ENCODE measurements at places on chromosomes 4 and X.

- no peak for DNase-seq
Measured at GRCh38 chrX:40931921-40932320, 153.3 kb upstream of the USP9X start.

GRCh38 chr4:629915-630641 lies 4.7 kb downstream of the PDE6B start:
- no peak for DNase-seq

GRCh38 chrX:129638917-129639316 lies 15.8 kb downstream of the APLN start:
- DNase-seq = no peak

- no peak for DNase-seq
Measured at GRCh38 chr4:7738458-7739076, 201.1 kb downstream of the AFAP1 start.

DNA sequence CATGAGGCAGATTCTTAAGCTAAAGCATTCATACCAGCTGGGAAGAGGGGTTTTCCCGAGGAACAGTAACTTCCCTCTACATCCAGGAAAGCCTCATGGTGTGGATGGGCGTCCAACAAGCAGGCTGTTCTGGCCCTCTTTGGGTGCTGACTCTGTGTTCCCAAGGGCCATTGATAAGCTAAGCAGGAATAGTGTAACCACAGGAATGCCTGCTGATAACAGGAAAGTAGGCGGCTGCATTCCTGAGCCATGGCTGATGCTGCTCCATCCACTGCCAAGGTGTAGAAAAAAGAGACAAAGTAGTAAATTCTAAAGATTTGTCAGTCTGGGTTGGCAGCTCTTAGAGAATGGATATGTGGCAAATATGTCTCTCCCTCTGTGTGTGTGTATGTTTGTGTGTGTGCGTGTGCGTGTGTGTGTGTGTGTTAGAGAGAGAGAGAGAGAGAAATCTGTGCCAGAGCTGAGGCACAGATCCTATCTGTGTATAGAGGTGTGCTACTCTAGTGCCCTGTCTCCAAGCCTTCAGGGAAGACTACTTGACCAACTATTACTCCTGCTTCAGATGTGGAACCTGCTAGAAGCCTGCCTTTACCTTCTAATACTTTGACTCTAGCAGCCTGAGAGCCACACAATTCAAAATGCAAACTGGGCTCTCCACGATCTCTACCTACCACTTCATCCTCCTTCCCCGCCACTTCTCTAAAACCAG lies 353.1 kb upstream of the NR3C2 start:
- no peak for DNase-seq

GRCh38 chr4:89294573-89295269 lies 12.9 kb downstream of the GPRIN3 start:
- no peak for DNase-seq

DNA sequence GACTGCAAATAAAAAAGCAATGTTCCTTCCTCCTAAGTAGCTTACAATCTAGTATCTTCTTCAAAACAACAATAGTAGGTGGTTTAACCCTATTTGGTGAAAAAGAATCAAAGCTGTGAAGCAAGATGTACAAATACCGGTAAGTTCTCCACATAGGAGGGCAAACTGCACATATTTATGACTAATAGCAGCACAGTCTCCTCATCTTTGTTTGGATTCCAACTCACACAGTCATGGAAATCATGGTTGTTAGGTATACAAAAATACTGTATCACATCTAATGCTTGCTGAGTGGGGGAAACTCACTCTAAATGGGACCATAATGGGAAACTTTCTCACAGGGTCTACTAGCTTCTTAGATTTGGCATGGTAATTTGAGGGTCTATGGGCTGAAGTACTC lies 597.2 kb downstream of the INPP4B start:
- no peak for DNase-seq

- no peak for DNase-seq
Measured at GRCh38 chr4:180190382-180190781, 2052.8 kb upstream of the TENM3 start.

- no peak for DNase-seq
Measured at GRCh38 chrX:54492340-54492739, 3.7 kb downstream of the FGD1 start.

GRCh38 chr4:5797866-5798265 lies 86.9 kb downstream of the EVC start:
- no peak for DNase-seq

DNA sequence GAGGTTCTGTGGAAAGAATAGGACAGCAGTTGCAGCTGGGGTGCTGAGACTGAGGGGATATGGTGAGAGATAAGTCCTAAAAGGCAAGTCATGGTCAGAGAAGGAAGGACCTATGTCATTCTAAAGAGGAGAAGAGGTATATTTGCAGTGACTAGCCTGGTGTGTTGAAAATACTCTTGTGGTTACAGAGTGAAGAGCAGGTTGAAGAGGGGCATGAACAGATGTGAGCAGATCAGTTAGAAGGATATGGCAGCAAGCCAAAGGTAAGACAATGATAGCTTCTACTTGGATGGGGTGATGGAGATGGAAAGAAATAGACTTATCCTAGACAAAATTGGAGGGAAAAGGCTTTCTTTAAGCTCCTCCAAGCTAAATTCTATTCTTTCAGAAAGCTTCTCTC lies 469.8 kb upstream of the CPEB2 start:
- no peak for DNase-seq

- no peak for DNase-seq
Measured at GRCh38 chr4:3674479-3674851, 91.7 kb upstream of the ADRA2C start.

- DNase-seq = no peak
Measured at GRCh38 chrX:97938706-97939105, 1055.0 kb downstream of the RPA4 start.

DNA sequence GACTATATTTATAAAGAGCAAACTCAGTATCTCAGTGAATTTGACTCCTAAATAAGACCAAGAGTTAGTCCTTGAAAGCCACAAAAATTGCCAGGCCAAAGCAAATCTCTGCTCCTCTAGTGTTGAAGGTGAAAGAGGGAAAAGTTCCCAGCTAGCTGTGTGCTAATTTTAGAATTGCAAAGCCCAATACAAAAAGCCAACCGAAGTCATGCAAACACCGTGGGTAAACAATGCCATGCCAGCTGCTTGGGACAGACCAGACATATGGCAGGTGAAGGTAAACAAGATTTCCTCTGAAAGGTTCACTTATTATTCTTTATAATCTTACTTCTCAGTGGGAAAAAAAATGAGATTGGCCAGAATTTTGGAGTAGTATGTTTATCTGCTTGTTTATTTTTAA lies 80.5 kb upstream of the LNX1 start:
- DNase-seq = no peak

GRCh38 chr4:22986262-22986661 lies 293.5 kb downstream of the GBA3 start:
- no peak for DNase-seq

DNA sequence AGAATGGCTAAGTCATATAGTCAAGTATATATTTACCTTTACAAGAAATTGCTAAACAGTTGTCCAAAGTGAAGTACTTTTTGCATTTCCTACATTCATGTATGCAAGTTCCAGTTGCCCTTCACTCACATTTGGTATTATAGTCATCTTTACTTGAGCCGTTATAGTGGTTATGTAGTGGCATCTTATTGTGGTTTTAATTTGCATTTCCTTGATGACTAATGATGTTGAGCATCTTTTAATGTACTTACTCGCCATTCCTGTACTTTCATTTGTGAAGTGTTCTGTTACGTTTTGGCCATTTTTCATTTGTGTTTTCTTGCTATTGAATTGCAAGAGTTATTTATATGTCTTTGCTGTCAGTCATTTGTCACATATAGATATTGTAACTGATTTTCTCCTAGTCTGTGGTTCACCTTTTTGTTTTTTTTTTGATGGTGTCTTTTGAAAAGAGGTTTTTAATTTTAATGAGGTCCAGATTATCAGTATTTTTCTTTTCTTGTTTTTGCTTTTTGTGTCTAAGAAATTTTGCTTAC lies 27.6 kb downstream of the ARFIP1 start:
- DNase-seq = no peak

DNA sequence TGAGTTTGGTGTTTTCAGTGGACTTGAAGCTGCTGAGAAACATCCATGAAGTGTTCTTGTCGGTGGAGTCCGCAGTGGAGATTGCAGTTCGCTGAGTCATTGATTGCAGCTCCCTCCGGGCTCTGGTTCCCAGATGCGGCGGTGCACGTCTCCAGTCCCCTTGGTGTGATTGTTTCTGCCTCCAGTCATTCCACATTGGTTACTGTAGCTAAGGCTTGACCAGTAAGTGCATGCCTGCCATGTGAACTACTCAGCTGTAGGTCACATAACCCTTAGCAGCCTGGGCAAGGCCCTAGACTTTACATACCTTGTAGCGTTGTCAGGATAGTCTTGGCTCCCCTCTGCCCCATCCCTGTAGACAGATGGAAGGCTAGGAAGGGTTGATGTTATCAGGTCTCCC lies 53.8 kb upstream of the CLCN4 start:
- DNase-seq = no peak

DNA sequence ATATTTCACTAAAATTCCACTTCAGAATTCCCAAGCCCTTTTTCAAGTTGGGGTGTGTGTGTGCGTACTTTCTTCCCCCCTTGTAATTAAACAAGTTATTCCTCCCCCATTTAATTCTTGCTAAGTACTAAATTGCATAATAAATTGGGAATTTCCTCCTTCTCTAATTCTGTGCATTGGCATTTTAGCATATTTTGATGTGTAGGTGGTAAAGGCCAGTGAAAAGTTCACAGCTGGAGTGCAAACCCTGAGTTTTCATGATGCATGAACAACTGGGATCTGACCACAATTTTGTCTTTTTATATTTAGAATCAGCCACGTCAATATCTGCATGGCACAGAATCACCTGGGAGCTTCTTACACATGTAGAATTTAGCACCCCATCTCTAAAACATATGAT lies 18.5 kb downstream of the ANXA3 start:
- no peak for DNase-seq

DNA sequence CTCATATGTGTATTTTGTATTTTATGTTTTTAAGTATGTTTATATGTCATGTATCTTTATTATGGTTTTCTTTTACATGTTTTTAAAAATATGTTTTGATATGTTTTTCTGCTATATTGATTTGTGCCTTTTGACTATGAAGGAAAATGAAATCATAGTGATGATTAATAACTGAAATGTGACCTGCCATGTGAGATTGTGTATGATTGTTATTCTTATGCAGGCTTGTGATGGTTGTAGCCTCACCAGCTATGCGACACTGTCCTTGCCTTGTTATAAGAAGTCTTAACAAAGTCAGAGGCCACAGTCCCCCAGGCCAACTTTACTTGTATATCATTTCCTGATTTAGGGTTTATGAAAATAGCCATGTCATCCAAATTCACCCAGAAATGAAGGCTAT lies 83.2 kb downstream of the TMEM131L start:
- DNase-seq = no peak

GRCh38 chr4:87007528-87008446 lies 73.0 kb downstream of the AFF1 start:
- DNase-seq = no peak

- no peak for DNase-seq
Measured at GRCh38 chr4:41820473-41820872, 71.9 kb upstream of the PHOX2B start.

DNA sequence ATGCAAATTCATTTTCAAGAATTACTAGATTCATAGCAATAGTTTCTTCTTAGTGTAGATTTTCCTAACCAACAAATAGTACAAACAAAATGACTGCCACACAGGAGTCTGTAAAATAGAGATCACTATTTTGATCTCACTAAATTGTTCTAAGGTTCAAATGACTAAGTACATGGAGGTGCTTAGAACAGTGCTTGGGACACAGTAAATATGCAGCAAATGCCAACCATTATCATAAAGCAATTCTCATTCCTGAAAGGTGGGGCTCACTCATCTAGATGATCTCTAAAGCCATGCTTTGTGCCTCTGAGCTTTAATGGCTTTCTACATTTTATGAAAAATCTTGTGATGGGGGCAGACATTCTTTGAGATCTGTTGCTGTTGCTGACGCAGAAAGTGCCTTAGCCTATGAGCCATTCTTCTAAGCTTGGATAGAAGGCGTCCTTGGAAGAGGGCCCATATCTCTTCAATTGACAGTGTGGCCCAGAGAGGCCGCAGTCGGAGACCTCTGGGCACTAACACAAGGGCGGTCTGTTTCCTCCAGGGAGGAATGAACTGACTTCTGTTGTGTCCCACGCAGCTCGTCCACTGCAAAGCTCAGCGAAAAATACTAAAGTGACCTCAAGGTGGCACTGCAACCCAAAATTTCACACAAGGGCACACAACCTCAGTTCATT lies 23.5 kb downstream of the TLR10 start:
- peak; percentile 44 for DNase-seq

DNA sequence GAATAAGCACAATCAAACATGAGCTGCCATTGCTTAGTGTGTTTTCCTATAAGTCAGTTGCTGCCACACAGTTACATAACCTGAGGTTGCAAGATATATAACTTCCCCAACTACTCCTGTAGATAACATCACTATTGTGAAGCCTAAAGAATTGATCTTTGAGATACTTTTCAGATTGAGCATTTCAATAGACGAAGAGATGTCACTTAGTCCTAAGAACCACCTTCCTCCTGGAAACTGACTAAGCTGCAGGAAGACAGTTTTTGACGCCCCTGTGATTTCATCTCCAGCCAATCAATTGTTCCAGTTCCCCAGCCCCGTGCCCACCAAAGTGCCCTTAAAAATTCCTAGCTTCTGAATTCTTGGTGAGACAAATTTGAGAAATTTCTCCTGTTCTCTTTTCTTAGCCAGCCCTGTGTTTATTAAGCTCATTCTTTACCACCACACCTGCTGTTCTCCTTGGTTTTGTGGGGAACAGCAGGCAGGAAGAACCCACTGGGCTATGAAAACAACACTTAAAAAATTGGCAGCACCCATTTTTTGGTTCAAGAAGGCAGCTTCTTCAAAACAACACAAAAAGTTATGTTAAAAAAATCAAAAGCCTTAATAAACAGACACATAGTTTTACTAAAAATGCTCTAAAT lies 317.1 kb upstream of the PABPC4L start:
- DNase-seq = no peak

DNA sequence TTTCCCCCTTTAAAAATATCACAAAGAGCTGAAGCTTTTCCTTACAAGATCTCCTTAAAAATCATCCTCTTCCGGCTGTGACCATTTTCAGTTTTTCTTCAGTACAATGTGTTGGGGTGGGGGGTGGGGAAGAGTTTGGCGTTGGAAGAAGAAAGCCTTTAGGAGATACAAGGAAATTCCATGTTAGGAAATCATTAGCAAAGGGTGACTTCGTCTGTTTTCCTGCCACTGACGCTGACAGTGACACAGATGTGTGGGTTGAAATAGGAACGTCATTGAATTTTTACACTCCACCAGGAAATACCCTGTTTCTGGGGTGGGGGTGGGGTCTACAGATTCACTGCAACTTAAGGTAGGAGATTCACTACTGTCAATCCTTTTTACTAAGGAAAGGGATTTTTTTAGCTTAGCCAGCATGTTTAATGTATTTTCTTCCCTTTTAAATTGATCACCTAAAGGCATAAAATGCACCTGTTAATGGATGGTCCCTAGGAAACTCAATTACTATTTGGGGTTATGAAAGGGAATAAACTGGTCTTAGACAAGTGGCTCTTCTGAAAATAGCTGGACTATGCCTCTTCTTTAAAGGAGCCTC lies 3.9 kb downstream of the MAMLD1 start:
- DNase-seq = no peak

Measured in activated CD4-positive, CD25-positive, alpha-beta regulatory T cell treated with anti-CD3 and anti-CD28 coated beads, Interleukin-2, amount 50 U/mL, for 16 hours (primary cell).